Endothelial cell (in vitro differentiated cells): ENCODE measurements at places on chromosomes 11 and 22. TPM values are rescaled to one million over a fixed set of nuclear protein-coding genes. Genes with fewer than 3 reads are reported as not detected.
A peak's percentile ranks its signal among the peaks of the same experiment; 100 is the strongest.

- no peak overlapping the region for H3K4me3 ChIP-seq
- peaks cover 8% of the 10 kb centered on the region for H3K4me1 ChIP-seq
- peaks cover 12% of the 10 kb centered on the region for H3K27me3 ChIP-seq
Observed at GRCh38 chr11:61134801-61135257, 26.4 kb downstream of the VPS37C start.

DNA sequence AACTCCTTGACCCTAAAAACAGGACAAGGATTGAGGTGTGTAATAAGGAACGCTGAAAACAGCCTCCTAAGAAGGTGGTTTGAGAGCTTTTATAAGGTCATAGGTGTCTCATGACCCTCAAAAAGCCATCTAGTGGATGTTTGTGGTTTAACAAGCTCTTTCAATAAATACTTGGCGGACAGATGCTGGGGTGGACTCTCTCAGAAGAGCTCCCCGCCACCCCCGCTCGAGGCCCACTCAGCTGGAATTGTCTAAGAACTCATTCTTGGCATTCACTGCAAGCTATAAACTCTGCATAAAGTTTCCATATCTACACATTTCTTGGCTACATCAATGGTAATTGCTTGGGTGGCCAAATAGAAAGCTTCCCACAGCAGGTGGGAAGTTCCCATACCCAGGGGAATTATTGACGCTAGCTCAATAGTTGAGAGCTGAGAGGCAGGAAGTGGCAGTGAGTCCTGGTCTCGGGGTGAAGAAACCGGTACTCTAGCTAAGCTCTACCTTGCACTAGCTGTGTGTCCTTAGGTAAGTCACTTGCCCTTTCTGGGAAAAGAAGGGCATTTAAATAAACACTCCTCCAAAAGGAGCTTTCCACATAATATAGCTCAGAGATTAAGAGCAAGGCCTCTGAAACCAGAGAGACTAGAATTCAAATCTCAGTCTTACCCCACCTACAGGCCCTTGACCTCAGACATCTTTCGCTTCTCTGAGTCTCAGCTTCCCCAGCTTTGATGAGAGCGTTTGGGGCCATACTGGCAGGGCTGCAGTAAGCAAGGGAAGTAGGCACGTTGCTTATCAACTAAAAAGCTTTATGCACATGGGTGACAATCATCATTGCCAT lies 6.4 kb downstream of the MS4A15 start:
- no peak overlapping the region for H3K27ac ChIP-seq
- H3K4me1 ChIP-seq: peaks cover 15% of the 10 kb centered on the region

Gene GPHA2
- total RNA-seq: not detected

DNA sequence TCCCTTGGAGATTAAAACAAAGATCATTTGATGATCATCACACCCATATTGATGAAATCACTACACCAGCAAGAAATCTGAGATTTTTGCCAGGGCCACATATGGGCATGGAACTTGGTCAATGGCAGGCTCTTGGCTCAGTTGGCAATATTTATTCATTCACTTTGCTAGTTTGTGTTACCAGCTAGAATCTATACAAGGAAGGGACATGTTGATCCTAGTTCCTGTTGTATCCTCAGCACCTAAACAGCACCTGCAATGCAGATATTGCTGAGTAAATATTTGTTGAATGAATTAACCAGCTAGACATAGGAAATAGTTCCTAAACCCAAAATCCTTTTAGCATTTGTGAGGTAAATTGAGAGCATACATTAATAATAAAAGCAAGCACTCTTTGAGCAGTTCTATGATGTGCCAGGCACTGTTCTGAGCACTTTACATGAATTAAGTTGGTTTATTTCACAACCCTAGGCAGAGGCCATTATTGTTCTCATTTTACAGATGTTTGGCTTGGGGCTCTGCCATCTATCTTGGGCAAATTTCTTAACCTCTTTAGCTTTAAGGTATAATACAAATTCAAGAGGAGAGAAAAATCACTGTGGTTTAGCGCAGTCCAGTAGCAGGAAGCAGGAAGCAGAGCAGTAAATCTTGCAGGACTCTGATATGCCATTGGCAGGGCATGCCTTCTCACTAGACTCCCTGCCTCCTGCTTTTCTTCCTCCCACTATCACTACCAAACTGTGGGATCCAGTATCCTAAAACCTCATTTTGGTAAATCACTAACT lies 1.6 kb downstream of the TRIM68 start:
- H3K27me3 ChIP-seq: peaks cover 4% of the 10 kb centered on the region
- H3K4me3 ChIP-seq: peak overlapping the region; percentile 89
- H3K4me1 ChIP-seq: peaks cover 31% of the 10 kb centered on the region

Gene MAP6
- total RNA-seq: 0.26 TPM

Gene ESAM
- 490 TPM for total RNA-seq

DNA sequence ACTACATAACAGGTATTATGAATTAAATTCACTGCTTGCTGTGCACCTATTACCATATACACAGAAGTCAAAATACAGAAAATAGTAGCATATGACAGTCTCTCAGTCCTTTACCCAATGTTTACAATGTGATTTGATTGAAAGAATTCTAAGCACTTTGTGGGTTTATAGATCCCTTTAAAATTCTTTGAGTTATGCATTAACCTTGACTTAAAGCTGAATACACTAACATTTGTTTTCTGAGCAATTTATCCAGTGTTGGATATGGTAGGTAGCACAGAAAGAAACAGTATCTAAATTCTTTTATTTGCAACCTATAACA lies 230.8 kb upstream of the DDI1 start:
- no peak overlapping the region for H3K27ac ChIP-seq
- H3K4me1 ChIP-seq: peaks cover 5% of the 10 kb centered on the region

GRCh38 chr11:58832056-58832645 lies 12.4 kb downstream of the GLYATL2 start:
- no peak for DNase-seq
- no peak overlapping the region for H3K27ac ChIP-seq
- H3K4me1 ChIP-seq: no peaks in the 10 kb centered on the region
- no peaks in the 10 kb centered on the region for H3K27me3 ChIP-seq

Gene FBLN1
- 238 TPM for total RNA-seq

DNA sequence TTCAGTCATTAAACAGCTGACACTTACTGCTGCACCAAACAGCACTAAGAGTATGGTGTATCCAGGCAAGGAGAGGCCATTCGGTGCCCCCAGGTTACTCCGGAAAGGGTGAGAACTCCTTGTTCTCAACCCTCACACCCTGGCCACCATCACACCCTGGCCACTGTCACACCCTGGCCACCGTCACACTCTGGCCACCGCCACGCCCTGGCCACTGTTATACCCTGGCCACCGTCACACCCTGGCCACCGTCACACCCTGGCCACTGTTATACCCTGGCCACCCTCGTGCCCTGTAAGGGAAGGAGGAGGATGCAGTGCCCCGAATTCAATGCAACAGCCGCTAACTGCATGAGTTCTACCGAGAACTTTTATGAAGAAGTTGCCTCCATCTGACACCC lies 644.4 kb downstream of the TBC1D22A start:
- H3K27ac ChIP-seq: no peak overlapping the region
- no peak for DNase-seq
- no peaks in the 10 kb centered on the region for H3K4me1 ChIP-seq
- H3K27me3 ChIP-seq: peaks cover 19% of the 10 kb centered on the region
- H3K4me3 ChIP-seq: peak overlapping the region; percentile 50

Gene SERHL2
- 0.69 TPM for total RNA-seq

DNA sequence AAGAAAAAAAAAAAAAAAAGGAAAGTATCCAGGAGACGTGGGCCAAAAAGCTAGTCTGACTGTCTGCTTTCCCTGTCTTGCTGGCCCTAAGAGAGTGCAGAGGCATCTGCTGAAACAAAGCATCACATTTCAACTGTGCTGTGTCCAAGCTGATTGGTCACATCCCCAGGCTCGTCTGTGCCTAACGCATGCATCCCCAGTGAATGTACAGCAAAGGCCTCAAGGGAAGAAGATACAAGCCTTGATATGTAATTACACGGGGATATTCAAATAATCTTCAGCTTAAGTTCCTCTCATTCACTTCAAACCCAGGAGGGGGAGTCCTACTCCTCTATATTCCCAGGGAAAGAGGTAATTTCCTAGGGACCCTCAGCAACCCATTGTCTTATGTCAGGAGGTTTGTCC lies 5.4 kb upstream of the SORL1 start:
- H3K4me3 ChIP-seq: no peak overlapping the region
- peaks cover 1% of the 10 kb centered on the region for H3K27me3 ChIP-seq
- H3K27ac ChIP-seq: no peak overlapping the region
- no peak for DNase-seq
- peaks cover 14% of the 10 kb centered on the region for H3K4me1 ChIP-seq
- H3K36me3 ChIP-seq: no peaks in the 10 kb centered on the region

GRCh38 chr11:63520606-63521170 lies 14.8 kb downstream of the LGALS12 start:
- H3K27me3 ChIP-seq: peaks cover 2% of the 10 kb centered on the region
- no peaks in the 10 kb centered on the region for H3K4me1 ChIP-seq
- no peak overlapping the region for H3K4me3 ChIP-seq
- no peak overlapping the region for H3K27ac ChIP-seq
- peaks cover 6% of the 10 kb centered on the region for H3K36me3 ChIP-seq

DNA sequence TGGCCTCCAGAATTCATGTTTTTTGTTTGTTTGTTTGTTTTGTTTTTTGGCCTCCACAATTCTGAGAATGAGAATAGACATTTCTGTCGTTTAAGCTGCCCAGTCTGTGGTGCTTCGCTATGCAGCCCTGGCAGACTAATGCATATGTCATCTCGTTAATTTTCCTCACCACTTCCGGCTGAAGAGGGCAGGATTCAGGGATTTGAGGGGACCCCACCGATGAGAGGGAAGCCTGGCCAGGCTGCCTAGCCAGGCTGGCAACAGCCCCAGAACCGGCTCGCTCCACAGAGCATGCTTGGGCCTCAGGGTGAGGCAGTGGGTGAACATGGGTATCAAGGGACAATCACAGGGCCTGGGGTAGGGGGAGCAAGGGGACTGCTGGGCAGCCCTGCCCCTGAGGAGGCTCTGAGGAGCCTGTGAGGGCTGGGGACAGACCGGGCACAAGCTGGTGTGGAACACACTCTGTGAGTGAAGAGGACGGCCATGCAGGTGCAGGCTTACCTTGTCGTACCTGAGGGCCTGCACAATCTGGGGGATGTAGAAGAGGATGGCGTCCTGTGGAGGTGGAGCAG lies 47.8 kb upstream of the SERPIND1 start:
- H3K4me3 ChIP-seq: no peak overlapping the region
- peaks cover 5% of the 10 kb centered on the region for H3K27me3 ChIP-seq
- H3K4me1 ChIP-seq: peaks cover 5% of the 10 kb centered on the region
- no peak overlapping the region for H3K27ac ChIP-seq
- H3K36me3 ChIP-seq: peaks cover 24% of the 10 kb centered on the region
- DNase-seq: no peak
